Epithelial cell of prostate (primary cell): ENCODE measurements at places on chromosomes 16 and 17.

DNA sequence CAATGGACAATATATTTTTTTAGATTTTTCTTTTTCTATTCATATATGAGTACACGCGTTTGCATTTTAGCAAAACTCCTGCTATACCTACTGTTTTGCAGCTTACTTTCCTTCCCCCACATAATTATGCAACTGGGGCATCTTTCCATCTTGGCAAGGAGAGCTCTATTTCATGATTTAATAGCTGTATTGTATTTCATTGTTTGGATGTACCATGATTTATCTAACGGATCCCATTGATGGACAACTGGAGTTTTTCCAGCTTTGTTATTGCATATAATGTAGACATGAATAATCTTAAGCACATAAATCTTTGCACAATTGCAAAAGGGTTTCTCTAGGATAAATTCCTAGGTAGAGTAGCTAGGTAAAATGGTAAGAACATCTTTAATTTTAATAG is 133.9 kb downstream of the PITPNC1 start:
- no peak for DNase-seq

GRCh38 chr16:20393801-20394577 is 10.5 kb downstream of the PDILT start:
- DNase-seq, result no peak

DNA sequence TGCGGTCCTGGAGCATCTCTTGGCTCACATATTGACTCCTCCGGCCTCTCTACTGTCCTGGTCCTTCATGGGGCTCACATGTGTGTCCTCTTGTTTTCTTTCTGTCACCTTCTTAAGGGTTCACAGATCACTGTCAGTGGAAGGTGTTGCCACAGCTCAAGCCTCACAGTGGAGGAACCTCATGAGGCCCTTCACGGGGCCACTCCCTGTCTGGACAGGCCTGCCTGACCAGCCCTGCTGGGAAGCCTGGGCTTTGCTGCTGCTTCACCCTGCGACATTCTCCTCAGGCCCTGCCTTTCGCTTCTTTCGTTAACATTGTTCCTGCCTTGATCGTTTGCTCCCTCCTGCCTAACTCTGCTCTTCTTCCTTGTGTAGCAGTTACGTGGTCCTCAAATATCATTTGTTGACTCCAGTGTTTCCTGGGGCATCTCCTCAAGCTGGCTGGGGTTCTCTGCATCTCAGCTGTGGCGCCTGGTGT is 55.9 kb downstream of the WDR45B start:
- DNase-seq, result peak; percentile 12

DNA sequence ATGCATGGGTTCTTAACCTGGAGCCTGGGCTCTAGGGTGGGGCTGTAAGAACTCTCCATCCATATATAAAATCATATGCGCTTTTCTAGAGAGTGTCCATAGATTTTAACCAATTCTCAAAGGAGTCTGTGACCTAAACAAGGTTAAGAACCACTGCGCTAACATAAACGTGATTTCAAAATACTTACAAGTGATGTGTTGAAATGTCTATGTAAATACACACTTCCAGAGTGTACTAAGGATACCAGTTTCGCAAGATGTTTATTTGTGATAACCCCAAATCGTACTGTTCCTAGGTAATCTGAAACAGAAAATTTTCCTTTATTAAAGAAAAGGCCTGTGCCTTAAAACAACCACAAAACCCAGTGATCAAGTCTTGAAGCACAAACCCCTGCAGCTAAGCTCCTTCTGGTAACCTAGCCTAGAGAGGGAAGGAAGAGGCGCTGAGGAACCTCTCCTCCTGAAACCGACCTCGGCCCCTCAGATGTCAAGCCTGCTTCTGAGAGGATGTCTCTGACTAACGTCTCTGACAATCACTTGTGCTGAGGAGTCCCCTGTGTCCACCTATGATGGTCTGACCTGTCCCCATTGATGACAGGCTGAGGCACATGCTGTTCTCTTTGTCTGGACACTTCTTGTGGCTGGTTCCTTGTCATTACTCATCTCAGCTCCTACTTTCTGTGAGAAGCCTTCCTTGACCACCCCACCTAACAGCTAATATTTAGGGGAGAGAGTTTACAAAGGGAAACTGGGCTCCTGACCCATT is 32.2 kb downstream of the SNN start:
- no peak for DNase-seq

- no peak for DNase-seq
These were observed 1053.4 kb upstream of the RBFOX1 start for GRCh38 chr16:6279286-6279685.

DNA sequence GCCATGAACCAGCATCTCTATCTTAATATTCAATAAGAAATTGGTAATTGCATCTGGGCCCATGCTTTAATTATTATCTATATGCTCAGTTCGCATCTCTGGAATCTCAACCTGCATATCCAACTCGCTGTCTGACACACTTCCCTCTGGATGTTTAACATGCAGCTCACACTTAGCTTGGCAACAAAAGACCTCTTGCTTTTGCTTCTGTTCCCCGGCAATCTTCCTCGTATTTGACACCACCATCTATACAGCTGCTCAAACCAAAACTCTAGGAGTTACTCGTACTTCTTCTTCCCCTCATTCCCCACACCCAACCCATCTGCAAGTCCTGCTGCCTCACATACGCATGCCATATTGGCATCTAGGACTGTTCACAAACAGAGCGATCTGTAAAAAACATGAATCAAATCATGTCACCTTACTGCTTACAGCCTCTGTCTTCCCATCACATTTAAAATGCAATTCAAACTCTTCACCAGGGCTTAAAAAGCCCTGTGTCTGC is 300.6 kb downstream of the CEP112 start:
- DNase-seq, result no peak

- peak; percentile 69 for DNase-seq
These were observed 4.3 kb downstream of the C16orf74 start for GRCh38 chr16:85746460-85747215.
